ENCODE measurements at places on chromosomes 12 and 14.
A peak's percentile ranks its signal among the peaks of the same experiment; 100 is the strongest.

DNA sequence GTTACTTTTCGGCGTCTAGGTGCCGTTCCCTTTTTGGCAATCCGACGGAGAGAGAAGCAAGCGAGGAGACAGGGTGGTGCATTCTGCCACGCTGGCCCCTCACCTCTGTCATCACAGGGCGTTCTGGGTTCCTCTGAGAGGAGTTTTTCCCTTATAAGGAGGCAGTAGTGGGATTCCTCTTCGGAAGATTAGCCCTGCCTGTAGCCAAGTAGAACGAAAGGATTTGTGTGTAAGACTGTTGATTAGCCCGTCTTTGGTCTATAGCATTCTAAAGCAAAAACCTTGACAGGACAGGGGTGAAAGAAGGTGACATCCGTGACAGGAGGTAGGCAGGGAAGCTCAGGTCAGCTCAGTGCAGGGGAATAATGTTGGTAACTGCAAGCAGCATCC lies 9.1 kb upstream of the NEMF start:
- DNase-seq, result peak; percentile 78

- peak; percentile 2 for DNase-seq
Observed at GRCh38 chr14:45426685-45427282, 173.8 kb upstream of the MIS18BP1 start.

GRCh38 chr14:62071039-62071438 lies 308.8 kb downstream of the SNAPC1 start:
- DNase-seq, result no peak

GRCh38 chr14:93757206-93757605 lies 31.1 kb downstream of the PRIMA1 start:
- DNase-seq, result no peak

GRCh38 chr14:104145826-104146601 lies 7.6 kb downstream of the KIF26A start:
- DNase-seq, result peak; percentile 1

- no peak for DNase-seq
Observed at GRCh38 chr12:52221912-52222457, 11.1 kb upstream of the KRT7 start.

DNA sequence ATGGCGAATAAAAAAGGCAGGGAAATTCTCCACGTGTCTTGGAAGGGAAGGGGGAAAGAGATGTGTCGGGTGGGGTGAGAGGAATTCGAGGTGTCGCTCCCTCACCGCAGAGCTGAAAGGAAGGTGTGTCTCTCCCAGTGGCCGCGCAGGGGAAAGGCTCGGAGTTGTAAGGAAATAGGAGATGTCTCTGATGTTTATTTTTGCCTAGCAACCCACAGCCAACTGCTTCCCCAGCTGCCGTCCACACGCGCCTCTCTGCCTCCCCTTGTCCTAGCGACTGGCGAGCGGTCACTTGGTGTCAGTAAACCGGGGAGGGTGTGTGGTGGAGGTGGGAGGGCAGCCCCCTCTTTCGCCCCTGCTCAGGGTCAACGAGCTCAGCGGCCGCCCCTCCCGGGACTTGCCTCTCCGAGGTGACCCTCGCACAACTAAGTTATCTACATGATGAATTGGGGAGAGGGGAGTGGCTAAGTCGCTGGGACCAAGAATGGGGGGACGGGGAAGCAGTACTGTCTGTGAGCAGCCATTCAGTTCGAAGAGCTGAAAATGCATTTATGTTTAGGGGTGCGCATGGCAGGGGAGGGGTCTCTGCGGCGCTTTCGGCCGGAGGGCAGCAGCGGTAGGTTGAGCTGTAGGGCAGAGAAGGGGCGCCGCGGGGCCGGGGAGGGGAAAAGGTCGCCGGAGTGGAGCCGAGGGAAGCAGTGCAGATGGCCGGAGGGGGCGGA lies 585 bp upstream of the DYRK2 start:
- peak; percentile 39 for DNase-seq

GRCh38 chr12:112749081-112749480 lies 42.5 kb upstream of the RPH3A start:
- DNase-seq, result no peak

DNA sequence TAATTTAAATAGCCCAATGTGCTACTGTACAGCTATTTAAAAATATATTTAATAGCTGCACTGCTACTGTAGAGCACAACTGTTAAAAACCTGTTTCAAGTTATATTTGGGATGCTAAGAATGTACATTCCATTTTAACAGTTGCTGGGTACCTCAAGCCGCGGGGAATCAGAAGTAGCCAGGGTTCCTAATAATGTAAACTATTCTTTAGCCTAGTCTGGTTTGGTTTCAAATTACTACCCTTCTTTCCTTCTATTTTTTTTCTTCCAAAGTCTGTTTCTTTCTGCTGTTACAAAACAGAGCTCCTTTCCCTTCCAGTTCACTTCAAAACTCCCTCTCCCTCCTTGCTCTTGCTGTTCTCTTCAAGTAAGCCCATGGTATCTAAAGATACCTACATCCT lies 21.3 kb downstream of the SCAF11 start:
- no peak for DNase-seq

GRCh38 chr14:66649498-66649897 lies 141.6 kb downstream of the GPHN start:
- DNase-seq, result no peak

- DNase-seq, result no peak
Observed at GRCh38 chr14:93186956-93187355, 1.8 kb downstream of the LYSET start.

DNA sequence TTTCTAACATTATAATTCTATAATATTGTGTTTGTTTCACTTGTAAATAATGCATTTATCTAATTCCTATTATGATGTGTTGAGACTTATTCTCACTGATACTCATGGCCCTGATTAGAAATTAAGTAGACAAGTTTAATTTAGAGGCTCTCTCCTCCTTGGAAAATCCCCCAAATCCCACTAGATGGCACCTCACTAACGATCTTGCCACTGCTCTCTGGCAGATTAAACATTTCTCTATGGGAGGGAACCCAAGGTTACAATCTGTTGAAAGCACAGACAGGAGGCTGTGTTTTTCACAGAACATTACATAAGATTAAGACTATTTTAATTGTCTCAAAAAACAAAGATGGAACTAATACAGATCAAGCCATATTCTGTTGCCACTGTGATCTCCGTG lies 318.7 kb downstream of the LRFN5 start:
- no peak for DNase-seq

- DNase-seq, result no peak
Observed at GRCh38 chr14:99674064-99674650, 9.9 kb upstream of the CYP46A1 start.

DNA sequence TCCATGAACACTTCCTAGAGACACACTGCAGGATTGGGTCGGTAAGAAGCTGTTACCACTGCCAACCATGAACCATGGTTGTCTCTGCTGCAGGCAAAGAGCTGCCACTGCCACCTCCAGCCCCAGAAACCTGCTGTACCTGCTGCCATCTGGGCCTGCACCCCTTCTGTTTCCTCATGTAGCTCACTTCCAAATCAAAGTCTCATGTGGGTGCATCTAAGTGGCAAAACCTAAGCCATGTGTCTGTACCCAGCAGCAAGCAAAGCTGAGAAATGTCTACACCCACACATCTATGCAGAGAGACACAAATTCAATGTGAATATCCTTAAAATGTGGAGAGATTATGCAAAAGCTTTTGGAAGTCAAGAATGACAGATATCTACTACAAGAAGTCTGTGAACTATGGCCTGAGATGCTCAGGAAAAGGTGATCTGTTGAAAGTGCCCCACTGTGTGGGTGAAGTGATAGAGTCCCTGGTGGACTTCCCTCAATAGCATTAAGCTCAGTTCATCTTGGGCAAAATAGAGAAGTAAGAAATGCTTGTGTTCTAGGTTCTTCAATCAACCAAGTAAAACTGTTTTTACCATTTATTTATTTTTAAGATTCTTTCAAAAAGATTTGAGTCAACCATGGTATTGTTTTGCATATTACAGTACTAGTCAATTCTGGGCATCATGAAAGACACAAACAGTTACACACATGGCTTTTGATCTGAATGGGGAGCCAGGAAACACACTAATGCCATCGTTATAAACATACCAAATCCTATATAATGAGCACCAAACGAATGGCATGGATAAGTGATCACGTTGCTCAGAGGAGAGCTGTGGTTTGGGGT lies 64.4 kb downstream of the FOS start:
- no peak for DNase-seq

GRCh38 chr12:113207613-113208040 lies 13.6 kb upstream of the TPCN1 start:
- DNase-seq, result peak; percentile 9

DNA sequence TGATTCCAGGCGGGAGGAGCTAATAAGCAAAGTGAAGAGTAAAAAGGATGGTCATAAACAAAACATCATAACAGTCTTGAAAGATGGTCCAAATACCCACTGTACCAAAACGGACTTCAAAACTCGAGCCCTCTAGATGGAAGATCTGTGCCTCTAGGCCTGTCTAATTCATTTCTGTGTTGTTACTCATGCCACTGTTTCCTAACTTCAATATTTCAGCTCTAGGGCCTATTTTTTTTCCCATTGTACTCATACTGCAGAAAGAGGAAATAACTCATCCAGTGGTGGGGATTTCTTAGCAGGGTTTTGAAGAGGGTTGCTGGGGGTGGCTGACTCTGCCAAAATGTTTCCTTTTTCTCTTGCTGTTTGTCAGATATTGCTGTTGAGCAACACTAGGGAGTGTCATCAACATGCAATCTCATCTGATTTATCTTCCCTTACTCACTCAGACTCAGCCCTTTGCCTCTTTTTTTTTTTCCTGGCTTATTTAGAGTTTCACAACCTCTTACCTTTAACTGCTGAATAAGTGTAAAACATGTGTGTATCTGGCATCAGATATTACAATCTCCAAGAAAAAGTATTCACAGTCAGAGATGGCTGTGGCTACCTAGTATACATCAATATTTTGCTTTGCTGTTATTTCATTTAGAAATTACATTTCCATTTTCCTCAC lies 189.6 kb downstream of the DUSP6 start:
- no peak for DNase-seq

- DNase-seq, result no peak
Observed at GRCh38 chr12:68481181-68481941, 129.3 kb upstream of the RAP1B start.

GRCh38 chr14:31578792-31579501 lies 17.7 kb downstream of the NUBPL start:
- DNase-seq, result no peak

GRCh38 chr12:43338848-43339526 lies 213.0 kb downstream of the ADAMTS20 start:
- DNase-seq, result no peak

- no peak for DNase-seq
Observed at GRCh38 chr14:22798528-22798927, 16.7 kb downstream of the SLC7A7 start.

- no peak for DNase-seq
Observed at GRCh38 chr14:102374264-102374663, 11.5 kb downstream of the TECPR2 start.

- no peak for DNase-seq
Observed at GRCh38 chr12:100026241-100026640, 41.5 kb upstream of the ANKS1B start.

- DNase-seq, result no peak
Observed at GRCh38 chr12:19846574-19846973, 407.3 kb downstream of the AEBP2 start.

DNA sequence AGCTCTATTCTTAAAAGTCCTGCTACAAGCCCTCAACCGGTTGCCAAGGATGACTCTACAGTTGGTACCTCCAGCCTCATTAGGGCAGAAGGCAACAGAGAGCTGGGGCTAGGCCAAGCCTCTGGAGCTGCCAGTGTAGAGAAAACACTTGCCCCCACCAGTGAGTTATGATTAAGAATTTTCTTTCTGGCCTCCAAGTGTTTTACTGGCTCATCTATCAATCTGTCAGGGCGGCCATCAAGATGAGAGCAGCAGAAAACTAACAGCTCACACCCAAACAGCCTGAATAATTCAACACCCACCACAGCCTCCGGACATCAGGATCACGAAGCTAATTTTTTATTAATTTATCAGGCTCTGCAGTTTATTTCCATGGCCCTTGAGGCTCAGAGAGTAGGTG lies 40.7 kb upstream of the CMKLR1 start:
- DNase-seq, result no peak

DNA sequence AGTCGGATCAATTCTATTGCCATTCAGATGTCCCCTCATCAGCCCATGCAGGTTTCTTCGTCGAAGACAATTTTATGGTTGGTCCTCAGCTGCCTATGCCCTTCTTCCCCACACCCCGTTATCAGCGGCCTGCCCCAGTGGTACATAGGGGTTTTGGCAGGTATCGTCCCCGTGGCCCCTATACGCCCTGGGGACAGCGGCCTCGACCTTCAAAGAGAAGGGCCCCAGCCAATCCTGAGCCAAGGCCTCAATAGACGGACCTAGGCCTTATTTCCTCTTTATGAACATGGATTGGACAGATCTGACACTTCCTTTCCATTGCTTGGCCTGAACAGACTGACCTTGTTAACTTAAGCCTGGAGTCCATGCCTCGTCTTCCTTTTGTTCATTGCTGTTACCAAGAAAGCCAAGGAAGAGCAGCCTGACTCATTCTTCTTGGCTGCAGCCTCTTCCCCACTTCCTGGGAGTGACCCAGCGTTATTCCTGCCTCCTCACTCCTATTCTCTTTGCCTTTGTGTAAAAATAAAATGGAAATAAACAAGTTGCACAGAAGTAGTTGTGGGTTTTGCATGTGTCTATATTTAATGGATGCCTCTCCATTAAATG lies 156.5 kb upstream of the AMIGO2 start:
- no peak for DNase-seq

DNA sequence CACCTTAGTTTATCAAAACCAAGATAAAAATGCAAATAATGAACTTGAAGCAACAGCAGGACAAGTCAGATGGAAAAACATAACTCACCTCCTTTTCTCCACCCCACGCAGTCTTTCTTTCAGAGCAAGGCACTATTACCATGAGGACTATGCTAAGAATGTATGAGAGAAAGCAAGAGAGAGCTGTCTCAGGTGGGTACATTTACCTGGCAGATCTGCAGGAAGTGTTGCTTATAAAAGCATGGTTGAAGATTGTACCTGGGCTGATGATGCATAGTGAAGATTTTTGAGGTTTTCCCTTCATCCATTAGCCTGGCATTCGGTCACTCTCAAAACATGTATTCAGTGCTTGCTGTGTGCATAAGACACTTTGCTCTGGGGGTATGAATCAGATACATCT lies 68.8 kb upstream of the IFNG-AS1 start:
- DNase-seq, result no peak

GRCh38 chr12:69627501-69627900 lies 16.8 kb upstream of the LRRC10 start:
- no peak for DNase-seq

GRCh38 chr12:13851828-13852227 lies 129.6 kb downstream of the GRIN2B start:
- no peak for DNase-seq

GRCh38 chr12:131347732-131348131 lies 363.2 kb upstream of the SFSWAP start:
- no peak for DNase-seq
